ENCODE measurements at places on chromosomes 16 and 17.

- no peak for DNase-seq
These were observed 454.8 kb upstream of the CDH11 start for GRCh38 chr16:65576631-65577030.

DNA sequence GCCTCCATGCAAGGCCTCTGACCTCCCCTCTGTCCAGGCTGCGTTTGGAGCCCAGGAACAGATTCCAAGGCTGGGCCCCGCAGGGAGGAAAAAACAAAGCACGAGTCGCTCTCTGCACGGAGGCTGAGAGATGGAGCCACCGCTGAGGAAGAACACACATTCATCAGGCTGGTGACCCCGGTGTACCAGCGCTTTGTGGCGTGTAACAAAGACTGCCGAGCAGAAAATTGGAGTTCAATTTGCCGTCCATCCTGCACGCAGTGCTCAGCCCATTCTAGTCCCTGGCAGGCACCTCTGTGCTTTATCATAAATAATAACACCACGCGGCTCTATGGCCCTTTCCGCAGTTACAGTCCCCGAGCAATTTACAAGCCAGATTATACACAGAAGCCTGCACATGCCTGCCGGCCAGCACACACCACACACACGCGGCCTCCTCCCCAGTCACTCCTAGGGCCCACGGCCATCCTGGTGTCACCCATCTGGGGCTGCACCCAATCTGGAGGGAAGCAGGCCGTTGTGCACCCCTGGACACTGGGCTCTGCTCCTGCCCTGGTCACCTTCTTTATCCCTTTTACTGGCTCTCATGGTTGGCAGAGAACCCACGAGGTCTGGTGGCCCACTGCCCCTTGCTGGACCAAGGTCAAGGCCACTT lies 124.4 kb downstream of the SDK2 start:
- DNase-seq: no peak

GRCh38 chr17:41617136-41617535 lies 4.6 kb upstream of the KRT16 start:
- no peak for DNase-seq

DNA sequence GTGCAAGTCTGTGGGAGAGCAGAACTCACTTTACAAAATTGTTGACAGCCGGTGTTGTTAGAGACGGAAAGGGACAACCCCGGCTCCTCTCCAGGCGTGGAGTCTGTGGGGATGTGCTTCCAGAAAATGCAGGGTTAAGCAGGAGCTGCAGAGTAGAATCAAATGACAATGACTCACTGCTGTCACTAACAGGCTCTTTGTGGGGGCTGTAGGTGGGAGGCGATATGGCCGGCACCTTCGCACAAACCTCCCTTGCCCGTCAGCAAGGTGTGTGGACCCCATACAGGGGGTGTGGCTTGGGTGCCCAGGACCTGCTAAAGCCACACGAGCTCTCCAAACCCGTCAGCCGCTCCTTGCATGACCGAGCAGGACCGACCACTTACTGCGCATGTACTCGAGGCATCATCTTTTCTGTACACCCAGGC lies 5.8 kb downstream of the PDK2 start:
- DNase-seq: no peak

DNA sequence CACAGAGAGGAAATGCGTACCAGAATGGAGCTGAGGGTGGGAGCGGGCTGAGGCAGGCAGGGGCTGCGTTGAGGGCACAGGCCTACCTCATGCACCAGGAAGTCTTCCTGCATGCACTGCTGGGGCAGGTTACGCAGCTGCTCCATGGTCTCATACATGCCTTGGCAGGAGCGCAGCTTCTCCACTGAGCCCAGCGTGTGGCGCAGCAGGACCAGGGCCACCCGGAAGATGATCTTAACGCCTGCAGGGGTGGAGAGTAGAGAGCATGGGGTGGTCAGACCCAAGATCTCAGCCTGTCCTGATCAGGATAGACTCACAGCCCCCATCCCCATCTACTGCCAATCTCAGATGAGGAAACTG lies 3.4 kb upstream of the CD2BP2 start:
- DNase-seq: no peak

GRCh38 chr17:80795090-80795580 lies 196.5 kb upstream of the CHMP6 start:
- DNase-seq: no peak

DNA sequence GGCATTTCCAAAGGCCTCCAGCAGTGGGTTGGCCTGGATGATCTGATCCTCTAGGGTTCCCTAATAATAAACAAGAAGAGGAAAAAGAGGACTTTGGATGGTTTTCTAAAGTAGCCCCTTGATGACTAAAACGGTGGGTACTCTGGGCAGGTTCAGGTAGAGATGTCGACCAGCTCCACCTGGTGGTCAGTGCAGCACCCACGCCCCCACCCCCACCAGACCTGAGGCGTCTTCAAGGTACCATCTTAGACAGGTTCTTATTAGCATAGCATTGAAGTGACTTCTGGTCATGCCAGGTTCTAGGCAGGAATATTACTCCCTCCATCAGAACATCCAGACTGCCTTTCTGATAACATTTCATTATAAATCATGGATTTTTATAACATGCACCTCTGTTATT lies 15.0 kb downstream of the MYH13 start:
- DNase-seq: no peak

DNA sequence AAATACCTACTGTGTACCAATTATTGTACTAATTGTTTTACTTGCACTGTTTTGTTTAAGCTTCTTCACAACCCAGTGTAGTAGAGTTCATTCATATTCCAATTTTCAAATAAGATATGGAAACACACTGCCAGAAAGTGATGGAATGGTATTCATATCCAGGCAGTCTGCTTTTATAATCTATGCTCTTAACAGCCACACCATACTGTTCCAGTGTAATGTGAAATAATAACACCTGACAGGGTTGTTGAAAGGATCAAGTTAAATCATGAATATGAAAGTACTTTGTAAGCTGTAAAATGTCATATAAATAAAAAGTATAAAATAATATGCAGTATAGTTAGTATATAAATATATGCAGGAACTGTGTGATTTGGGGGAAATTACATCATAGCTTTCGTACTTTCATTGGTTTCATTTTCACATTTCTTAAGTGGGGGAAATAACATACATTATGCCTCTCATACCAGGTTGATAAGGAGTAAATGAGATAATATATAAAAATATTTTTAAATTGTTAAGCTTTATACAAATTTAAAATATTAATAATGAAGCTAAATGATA lies 230.8 kb downstream of the TANC2 start:
- DNase-seq: no peak

- no peak for DNase-seq
These were observed 43.4 kb downstream of the COX4I1 start for GRCh38 chr16:85842848-85843247.

DNA sequence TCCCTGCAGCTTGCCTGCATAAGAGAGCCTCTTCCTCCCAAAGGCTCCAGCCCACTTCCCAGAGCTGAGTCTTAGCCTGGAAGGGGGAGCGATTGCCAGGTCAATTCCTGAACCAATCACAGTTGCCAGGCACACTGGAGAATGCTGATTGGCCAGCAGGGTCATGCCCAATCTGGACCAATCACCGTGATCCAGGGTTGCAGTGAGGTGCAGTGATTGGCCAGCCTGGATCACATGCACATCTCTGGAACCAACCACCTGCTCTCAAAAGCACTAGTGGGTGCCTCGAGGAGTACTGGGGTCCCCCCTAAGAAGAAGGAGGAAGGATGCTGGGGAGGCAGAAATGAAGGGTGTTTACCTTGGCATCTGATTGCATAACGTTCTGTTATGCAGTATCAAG lies 18.4 kb downstream of the NAGPA start:
- DNase-seq: no peak

GRCh38 chr16:15398618-15399316 lies 3.2 kb downstream of the MPV17L start:
- DNase-seq: no peak

DNA sequence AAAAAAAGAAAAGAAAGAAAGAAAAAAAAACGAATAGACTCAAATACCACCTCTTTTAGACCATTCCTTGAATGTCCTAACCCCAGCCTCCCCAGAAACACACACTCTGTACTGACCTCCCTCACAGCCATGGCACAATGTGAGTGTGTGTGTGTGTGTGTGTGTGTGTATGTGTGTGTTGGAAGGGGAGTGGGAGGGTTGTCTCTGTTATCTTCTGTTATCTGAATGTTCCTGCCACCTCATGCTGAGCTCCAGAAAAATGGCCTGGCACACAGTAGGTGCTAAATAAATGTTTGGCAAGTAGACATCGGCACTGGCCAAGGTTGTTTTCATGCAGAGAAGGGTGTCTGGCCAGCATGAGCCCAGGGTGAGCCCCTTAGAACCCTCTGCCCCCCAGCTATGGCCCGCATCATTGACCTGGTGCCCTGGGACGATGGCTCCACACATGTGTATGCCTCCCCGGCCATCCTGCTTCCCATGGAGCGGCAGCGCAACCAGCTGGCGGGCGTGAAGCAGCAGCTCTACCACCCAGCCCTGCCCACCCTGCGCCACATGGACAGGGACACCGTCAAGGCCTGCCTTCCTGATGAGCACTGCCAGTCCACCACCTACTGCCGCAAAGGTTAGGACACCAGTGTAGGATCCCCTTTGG lies 6.6 kb upstream of the CNGB1 start:
- no peak for DNase-seq

DNA sequence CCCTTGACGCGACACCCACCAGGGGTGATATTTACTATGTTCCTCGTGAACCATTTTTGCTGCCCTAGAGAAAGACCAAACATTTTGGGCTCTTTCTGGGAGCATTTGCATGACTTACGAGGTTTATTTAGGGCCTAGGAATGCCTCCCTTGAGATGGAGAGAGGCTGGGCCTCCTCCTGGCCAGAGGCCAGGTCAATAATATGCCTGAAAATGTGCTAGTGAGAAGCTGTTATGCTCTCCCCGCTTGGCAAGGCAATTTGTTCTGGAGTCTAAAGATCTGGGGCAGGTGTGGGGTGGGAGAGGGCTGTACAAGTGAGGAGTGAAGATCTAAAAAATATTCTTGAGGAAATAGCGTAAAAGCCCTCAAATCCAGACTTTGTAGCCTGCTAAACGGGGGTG lies 587.3 kb upstream of the CDH5 start:
- DNase-seq: no peak

- no peak for DNase-seq
These were observed 36.9 kb downstream of the ERN1 start for GRCh38 chr17:64092952-64093451.

DNA sequence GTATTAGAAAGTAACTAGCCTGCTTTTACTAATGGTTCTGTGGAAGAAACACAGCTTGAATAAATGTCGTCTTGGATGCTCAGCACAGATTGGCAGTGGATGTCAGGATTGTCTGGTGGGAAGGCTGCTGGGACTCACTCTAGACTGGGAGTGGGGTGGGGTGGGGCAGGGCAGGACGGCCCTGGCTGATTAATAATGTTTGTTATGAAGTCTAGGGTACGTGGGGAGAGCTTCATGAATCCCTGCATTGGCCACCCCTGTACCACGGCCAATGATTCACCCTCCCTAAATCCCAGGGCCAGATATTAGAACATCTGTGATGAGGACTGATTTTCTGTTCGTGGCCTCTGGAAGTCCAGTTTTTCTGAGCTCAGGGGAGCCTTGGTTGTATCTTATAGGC lies 421.0 kb downstream of the WWOX start:
- no peak for DNase-seq

DNA sequence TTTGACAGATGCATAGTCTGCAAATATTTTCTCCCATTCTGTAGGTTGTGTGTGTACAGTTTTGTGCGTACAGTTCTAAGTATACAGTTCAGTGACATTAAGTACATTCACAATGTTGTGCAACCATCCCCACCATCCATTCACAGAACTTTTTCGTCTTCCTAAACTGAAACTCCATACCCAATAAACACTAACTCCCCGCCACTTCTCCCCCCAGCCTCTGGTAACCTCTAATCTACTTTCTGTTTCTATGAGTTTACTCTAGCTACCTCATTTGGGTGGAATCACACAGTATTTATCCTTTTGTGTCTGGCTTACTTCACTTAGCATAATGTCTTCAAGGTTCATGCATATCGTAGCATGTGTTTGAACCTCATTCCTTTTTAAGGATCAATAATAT lies 14.3 kb downstream of the PIK3R5 start:
- no peak for DNase-seq

DNA sequence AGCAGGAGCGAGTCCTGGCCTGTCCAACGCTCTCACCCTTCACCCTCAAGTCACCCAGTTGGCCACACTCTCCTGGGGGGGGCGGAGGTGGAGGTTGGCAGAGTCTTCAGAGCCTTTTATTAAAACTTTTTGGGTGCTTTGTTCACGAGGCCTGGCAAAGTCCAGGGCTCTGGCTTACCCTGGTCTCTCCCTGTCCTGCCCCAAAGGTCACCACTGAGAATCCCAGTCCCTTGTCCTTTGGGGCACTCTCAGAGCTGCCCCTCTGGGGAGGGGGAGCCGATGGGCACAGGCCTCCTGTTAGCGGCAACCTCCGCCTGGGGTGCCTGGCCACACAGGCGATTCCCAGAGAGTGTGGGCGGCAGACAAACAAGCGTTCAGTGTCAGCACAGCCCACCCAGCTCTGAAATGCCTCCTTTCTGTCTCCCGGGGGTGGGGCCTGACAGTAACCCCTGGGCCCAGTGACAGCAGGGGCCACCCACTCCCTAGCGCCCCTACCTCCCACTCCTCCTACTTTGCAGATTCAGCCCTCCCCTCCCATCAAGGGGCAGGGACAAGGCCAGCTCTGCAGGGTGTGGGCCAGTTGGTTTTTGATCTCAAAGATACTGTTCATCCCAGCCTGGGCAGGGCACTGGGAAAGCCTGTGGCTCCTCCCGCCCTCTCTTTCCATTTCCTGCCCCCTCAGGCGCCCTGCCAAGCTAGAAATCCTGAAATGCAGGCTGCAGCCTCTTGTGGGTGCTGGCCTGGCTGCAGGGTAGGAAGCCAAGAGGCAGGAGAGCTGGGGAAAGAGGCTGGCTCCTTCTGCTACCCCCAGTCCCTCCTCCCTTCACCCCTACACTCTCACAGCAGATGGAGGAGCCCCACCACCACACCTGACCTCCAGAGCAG lies 36.6 kb upstream of the EMP2 start:
- no peak for DNase-seq

DNA sequence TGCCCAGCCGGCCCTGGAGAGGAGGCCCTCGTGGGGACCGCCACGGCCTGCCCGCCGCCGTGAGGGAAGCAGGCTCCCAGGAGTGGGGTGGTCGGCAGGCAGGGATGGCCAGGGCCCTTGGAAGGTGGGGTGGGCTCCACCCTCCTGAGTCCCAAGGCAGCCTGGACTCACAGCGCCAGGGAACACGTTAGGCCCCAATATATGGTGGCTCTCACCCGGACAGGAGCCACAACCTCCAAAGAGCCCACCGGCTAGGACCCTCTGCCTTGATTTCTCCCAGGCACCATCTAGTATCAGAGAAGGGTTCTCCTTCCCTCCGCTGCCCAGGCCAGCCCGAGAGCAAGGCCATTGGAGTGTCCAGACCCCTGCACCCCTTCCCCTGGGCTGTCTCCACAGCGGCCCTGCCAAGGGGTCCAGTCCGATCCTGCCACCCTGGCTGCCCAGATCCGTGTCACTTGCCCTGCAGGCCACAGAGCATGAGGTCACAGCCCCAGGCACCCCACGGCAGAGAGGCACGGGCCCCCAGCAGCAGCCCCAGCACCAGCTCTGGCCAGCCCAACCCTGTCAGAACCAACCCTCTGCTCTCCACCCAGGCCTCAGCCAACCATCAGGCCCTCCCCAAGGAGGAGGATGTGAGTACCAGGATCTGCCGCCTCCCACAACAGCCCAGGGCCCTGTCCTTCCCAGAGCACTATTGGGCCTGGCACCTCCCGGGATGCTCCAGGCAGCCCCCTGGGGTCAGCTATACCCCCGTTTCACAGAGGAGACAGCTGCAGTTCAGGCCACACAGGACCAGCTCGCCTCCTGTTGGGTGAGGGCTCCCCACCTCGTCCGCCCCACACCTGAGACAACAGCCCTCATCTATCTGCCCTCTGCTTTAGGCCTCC lies 1.1 kb upstream of the AXIN1 start:
- DNase-seq: no peak

GRCh38 chr16:63714876-63715275 lies 1407.0 kb downstream of the CDH11 start:
- no peak for DNase-seq

All from right renal pelvis (tissue), 4 donors.